ENCODE measurements at places on chromosomes 11 and 22. TPM values are rescaled to one million over a fixed set of nuclear protein-coding genes. Genes with fewer than 3 reads are reported as not detected.

DNA sequence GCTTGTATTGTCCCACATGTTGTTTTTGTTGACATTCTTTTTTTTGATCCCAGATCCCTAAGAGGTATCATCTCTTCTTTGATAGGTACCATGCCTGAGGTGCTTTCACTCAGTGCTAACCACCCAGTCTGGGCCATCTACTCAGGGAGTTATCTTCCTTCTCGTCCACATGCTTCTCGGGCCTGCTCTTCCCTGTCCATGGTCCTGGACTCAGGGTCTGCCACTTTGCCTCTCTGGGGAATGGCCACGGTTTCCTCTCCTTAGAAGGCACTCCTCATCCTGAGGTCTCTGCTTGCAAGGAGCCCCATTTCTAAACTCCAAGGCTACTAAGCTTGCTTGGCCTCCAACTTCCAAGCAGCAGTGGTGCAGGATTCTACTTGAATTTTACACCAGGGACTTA, 227.0 kb upstream of the NCAM1 start:
- DNase-seq = peak; percentile 46

Gene KRTAP5-10
- not detected for total RNA-seq

Gene TBX1
- 2.8 TPM for total RNA-seq

- DNase-seq = peak; percentile 93
Observed at GRCh38 chr11:27213232-27213660, 149.8 kb downstream of the CCDC34 start.

Gene ACCS
- total RNA-seq = 39.4 TPM

- DNase-seq = no peak
Observed at GRCh38 chr11:61154528-61154927, 6.7 kb downstream of the VPS37C start.

DNA sequence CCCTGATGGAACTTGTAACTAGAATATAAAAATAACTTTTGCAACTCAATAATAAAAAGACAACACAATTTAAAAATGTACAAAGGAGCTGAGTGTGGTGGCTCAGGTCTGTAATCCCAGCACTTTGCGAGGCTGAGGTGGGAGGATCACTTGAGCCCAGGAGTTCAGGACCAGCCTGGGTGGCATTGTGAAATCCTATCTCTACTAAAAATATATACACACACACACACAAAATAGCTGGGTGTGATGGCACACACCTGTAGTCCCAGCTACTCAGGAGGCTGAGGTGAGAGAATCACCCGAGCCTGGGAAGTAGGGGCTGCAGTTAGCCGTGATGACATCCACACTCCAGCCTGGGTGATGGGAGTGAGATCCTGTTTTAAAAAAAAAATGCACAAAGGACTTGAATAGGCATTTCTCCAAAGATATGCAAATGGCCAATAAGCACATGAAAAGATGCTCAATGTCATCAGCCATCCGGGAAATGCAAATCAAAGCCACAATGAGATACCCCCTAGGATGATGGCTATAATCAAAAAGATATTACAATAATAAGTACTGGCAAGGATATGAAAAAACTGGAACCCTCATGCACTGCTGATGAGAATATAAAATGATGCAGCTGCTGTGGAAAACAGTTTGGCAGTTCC, 59.8 kb upstream of the SEPTIN5 start:
- DNase-seq = no peak

- DNase-seq = peak; percentile 55
Observed at GRCh38 chr11:9758637-9759518, 95.0 kb downstream of the SWAP70 start.

GRCh38 chr11:76677458-76677765, 6.9 kb upstream of the LRRC32 start:
- DNase-seq = no peak

DNA sequence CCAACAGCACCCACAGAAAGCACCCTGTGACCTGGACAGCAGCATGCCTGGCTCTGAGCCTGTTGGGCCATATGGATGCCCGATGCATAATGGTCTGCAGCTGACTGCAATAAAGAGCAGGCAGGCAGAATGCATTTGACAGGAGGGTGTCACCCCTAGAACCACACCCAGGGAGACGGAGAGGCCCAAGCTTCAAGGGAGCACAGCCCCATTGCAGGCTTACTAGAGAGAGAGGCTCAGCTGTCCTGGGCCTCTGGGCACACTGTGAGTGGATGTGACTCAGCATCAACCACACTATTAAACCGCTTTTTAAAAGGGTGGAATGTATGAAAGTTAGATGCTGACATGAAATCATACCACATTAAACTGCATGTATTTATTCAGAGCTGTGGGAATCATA, 365.3 kb downstream of the CTTN start:
- peak; percentile 2 for DNase-seq

Measured in fibroblast of the aortic adventitia (primary cell).